ENCODE measurements at places on chromosomes 1 and 21.

DNA sequence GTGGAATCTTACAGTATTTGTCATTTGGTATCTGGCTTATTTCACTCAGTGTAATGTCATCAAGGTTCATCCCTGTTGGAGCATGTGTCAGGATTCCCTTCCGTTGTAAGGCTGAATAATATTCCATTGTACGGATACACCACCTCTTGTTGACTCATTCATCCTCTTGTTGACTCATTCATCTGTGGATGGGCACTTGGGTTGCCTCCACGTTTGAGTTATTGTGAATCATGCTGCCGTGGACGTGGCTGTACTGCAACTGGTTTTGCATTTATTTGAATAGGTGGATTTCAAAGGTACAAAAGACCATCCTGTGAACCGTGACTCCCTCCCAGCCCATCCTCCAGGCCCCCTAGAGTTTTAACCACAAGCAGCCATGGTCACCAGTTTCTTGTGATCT, 11.9 kb upstream of the TCP10L start:
- DNase-seq = no peak

DNA sequence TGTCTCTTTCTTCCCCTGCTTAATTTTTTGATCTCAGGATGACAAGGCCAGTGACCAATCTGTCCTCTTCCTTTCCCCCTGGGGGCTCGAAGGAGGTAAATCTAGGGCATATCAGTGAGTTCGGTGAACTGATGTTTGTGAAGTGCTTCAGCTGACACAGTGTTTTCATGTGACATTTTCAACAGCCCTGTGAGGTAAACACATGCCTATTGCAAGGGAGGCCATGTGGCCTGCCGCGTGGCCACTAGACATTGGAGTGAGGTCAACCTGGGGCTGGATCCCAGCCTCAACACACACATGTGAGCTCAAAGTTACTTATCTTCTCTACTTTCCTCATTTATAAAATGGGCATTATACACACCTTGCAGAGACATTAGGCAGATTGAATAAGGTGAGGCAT, 126.3 kb downstream of the PLPP3 start:
- DNase-seq = no peak

DNA sequence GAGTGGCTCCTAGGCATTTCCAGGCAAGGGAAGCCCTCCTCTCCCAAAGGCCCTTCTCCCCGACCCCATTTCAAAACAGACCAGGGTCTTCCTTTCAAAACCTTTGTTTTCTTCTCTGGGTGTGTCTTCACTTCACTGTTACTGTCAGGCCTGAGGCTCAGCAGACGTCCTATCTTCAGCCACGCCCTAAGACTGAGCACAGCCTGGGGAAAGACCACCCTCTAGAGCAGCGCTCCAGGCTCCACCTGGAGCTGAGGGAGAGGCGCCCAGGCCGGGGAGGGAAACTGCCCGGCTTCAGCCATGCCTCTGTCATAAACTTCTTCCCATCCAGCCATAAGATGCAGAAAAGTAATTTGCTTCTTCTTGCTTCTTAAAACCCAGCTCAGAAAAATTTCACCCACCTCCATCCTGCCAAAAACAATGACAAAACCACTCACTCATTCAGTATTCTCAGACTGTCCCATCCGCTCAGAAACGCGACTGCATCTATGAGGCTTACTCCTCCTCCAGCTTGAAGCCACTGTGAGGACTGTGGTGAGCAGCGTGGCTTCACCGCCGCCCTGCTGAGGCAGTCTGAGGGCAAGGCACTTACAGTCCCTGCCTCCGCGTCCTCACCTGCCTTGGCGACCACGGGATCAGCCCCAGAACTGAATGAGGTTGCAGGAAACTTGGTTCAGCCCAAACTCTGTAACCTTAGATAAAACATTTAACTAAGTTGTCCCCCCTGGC, 36.1 kb downstream of the VN1R5 start:
- DNase-seq = no peak

DNA sequence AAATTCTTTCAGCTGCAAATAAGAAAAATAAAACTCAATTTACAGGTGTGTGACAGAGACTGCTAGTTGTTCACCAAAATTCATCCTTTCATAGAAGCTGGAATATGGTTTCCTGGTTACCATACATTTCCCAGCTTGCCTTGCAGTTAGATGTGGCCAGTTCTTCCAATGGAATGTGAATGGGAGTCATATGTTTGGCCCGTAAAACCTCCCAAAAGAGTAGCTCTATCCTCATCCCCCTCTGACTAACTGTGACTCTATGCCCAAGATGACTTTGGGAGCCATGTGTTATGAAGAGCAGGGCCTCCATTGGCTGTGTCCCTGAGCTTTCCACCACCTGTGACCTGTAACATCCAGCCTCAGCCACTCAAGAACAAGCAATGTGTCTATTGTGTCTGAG, 90.6 kb upstream of the NGF start:
- DNase-seq = no peak

- DNase-seq = no peak
Measured at GRCh38 chr21:30233228-30234020, 17.5 kb upstream of the CLDN8 start.

GRCh38 chr1:195188821-195189220, 1419.4 kb downstream of the KCNT2 start:
- DNase-seq = no peak

- DNase-seq = no peak
Measured at GRCh38 chr1:182087304-182087703, 25.8 kb upstream of the ZNF648 start.

- DNase-seq = no peak
Measured at GRCh38 chr1:194830387-194830786, 1644.0 kb upstream of the B3GALT2 start.

- no peak for DNase-seq
Measured at GRCh38 chr1:151529781-151530180, 10.3 kb upstream of the TUFT1 start.

DNA sequence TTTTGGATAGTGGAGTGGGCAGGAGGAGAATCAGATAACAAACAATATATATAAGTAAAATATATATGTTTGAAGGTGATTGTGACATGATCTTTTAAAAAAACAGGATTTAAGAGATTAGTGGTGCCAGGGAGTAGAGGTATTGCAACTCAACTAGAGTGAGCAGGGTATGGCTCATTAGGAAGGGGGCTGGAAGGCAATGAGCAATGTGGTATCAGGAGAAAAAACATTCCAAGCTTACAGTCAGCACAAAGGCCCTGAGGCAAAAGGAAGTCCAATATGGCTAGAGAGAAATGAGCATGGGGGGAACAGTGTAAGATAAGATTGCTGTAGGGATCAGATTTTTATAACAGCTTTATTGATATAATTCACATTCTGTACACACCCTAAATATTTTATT, 5.3 kb upstream of the GADD45A start:
- no peak for DNase-seq

GRCh38 chr1:243562473-243562872, 287.6 kb downstream of the AKT3 start:
- no peak for DNase-seq

GRCh38 chr1:241742084-241742483, 90.0 kb downstream of the WDR64 start:
- no peak for DNase-seq

GRCh38 chr1:41658431-41659158, 174.1 kb upstream of the EDN2 start:
- no peak for DNase-seq

- no peak for DNase-seq
Measured at GRCh38 chr1:86085741-86086409, 70.7 kb downstream of the COL24A1 start.

- DNase-seq = no peak
Measured at GRCh38 chr21:19547951-19548840, 1144.6 kb upstream of the TMPRSS15 start.

- DNase-seq = no peak
Measured at GRCh38 chr1:34625521-34626015, 129.3 kb upstream of the GJB5 start.

DNA sequence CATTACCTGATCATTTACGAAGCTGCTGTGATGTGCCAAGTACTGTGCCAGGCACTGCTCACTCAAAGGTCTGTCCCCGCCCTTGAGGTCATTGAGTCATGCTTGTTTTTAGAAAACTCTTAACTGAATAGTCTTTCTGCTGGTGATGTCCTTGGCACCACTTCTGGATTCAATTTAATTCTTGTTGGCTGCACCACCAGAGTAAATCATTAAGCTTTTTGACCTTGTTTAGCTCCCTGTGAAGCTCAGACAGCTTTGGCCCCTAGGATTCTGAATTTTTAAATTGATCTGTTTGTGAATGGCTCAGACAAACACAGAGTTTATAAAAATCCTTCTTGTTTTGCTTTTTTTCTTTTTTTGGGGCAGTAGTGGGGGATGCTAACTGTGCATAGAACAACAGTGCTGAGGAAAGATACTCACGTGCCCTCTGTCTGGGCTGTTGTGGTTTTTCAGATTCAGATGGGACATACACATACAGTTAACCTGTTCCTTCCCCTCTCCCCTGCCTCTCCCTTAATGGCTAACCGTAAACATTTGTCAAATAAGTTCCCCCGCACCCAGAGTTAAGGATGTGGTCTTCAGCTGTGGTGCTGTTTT, 67.6 kb downstream of the MTR start:
- DNase-seq = no peak

- DNase-seq = no peak
Measured at GRCh38 chr1:211497489-211498045, 5.6 kb upstream of the RD3 start.

GRCh38 chr1:24392982-24393650, 20.5 kb downstream of the STPG1 start:
- no peak for DNase-seq

DNA sequence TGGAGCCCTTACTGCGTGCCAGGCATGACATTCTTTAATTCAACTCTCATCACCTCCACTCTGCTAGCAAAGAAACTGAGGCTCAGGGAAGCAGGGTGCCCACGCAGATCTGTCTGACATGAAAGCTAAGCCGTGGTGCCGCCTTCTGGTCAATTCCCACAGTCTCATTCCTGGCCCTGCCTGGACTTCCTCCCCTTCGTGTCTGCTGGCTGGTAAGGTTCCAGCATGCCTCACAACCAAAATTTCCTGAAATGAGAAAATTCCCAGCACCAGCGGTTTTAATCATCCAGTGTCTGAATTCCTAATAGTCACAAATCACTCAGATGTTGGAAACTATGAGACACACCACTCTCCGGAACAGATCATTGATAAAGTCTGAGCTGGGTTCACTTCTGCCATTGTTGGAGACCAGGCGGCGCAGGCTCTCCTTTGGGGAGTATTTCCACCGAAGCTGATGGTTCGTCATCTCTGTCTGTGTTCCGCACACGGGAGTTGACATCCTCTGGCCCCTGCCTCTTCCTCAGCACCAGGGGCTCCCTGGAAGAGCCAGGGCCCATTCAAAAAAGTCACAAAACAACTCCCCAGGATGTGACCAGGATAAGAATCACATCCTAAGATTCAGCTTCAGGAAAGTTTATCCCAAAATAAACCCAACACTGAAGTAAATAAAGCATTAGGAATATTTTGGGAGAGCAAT, 167.7 kb downstream of the PLPP3 start:
- DNase-seq = no peak
